ENCODE measurements at places on chromosomes 12 and 14.

DNA sequence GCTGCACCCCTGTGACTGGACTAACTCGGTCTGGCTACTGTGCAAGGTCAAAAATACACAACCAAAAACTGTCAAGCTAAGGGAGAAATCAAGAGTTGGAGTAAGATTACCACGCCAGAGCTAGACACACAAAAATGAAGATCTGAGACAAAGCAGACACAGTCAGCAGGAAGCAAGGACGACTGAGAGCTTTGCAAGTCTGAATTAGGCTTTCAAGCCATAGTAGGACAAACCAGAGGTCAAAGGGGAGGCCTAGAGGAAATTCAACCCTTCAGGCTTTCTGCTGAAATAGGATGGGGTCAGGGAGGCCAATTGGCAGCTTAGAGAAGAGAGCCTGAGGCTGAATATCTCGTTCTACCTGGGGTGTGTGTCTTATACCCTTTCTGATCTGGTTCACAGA is 117.3 kb downstream of the LLPH start:
- no peak for DNase-seq

GRCh38 chr12:72471806-72472205 is 199.6 kb downstream of the TRHDE start:
- DNase-seq: no peak

DNA sequence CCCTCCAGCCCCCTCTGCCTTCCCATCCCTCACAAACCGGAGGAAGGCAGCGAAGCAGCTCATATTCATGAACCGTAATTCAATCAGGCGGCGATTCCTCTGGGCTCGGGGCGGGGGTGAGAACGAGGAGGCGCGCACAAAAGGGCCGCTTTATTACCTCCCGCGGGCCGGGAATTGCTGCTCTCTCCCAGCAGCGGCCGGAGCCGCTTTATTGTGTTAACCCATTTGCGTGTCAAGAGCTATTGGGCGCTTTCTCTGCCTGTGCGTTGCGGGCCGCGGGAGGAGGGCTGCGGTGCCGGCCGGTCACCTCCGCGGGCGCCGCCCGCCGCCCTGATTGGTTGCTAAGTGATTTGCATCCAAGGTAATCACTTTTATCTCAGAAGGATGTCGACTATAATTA is 4.8 kb downstream of the FAM222A start:
- DNase-seq: no peak

GRCh38 chr14:78657451-78657850 is 487.3 kb downstream of the NRXN3 start:
- no peak for DNase-seq

DNA sequence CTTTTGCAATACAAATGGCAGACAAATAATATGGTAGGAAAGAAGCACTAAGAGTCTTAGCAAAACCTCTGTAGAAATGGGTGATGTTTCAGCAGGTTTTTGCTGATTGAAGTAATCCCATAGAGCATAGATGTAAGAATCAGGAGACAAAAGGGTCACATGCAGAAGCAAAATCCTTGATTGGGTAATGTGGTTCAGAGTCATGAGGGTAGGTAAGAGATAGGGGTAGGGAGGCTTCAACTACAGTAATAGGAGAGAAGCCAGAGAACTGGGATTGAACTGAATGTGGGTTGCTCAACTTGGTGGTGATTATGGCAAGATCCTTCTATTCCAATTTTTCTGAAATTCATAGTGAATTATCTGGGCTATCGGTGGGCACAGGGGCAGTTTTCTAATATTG is 5.0 kb downstream of the PRB3 start:
- no peak for DNase-seq

GRCh38 chr14:90797451-90797850 is 18.8 kb downstream of the TTC7B start:
- DNase-seq: peak; percentile 21

- peak; percentile 94 for DNase-seq
These were observed 23.9 kb upstream of the IGF1 start for GRCh38 chr12:102504280-102504679.

DNA sequence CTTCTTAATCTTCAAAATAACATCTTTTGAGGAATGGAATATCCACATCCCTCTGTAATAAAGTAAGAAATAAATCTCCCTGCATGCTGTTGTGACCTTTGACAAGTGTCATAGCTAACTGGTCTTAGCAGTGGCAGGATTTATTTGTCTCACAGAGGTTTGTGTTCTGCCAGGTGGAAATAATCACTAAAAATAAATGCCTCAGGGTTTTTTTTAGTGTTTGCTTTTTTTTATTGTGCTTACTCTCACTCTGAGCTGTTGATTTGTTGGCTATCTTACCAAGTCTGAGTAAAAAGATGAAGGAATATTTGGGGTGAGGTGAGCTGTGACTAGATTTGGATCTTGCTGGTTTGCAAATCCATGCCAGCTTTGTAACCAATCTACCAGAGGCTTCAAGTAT is 285.4 kb downstream of the ALG10B start:
- no peak for DNase-seq

DNA sequence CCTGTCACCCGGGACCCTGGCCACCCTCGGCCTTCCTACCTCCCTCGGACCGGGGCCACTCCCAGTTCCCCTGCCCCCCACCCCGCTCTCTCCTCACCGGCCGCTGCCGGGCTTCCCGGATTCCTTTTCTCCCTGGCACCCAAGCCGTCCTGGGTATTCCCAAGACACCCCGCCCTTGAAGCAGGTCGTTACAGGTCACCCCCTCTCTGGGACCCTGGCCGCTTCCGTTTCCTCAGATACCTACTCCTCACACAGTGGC is 493 bp downstream of the NUMB start:
- no peak for DNase-seq

DNA sequence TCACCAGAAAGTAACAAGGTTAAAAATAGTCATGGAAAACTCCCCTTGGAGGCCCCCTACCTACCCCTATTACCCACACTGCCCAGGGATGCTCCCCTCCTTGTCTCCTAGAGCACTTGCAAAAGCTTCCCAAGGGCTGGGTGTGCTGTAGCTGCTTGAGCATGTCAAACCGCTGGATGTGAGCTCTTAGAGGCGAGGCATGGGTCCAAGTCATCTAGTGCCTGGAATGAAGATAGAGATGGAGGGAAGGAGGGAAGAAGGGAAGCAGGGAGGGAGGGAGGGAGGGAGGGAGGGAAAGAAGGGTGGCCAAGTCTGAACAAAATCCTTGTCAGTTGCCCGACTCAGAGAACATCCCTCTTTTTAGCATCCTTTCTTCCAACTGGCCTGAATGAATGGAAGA is 43.1 kb downstream of the LTBP2 start:
- DNase-seq: no peak

- DNase-seq: no peak
These were observed 66.6 kb upstream of the FBRSL1 start for GRCh38 chr12:132423251-132423819.

DNA sequence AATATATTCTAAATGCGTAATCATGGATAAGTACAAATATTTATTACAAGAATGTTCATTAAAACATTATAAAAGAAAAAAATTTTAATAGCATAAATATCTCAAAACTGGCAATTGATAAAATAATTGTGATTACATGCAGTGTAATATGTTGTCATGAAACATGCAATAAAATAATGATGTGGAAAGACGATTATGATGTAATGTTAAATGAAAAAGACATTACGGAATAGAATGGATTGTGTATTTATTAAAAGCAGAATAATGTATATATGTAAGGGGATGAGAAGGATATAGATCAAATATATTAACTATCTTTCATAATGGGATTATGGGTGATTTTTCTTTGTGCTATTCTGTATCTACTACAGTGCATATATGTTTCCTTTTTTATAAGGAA is 32.8 kb downstream of the NDUFA9 start:
- no peak for DNase-seq

- no peak for DNase-seq
These were observed 174.7 kb upstream of the HIF1A start for GRCh38 chr14:61520576-61520975.

GRCh38 chr14:91258011-91258618 is 13.6 kb upstream of the GPR68 start:
- no peak for DNase-seq

DNA sequence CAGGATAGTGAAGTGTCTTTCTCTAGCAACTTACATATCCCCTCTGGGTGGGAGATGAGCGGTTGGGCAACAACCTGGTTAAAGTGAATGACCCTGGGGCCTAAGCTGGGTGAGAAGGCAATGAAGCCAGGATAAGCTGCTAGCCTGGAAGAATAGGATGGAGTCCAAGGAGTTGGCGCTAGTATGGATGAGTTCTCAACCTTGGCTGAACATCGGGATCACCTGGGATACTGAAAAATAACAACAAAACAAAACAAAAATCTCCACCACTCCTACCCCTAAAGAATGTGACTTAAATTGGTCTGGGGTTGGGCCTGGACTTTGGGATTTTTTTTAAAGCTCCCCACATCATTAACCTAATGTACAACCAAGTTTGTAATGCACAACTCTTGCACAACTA is 4.8 kb upstream of the RPS6KA5 start:
- no peak for DNase-seq

DNA sequence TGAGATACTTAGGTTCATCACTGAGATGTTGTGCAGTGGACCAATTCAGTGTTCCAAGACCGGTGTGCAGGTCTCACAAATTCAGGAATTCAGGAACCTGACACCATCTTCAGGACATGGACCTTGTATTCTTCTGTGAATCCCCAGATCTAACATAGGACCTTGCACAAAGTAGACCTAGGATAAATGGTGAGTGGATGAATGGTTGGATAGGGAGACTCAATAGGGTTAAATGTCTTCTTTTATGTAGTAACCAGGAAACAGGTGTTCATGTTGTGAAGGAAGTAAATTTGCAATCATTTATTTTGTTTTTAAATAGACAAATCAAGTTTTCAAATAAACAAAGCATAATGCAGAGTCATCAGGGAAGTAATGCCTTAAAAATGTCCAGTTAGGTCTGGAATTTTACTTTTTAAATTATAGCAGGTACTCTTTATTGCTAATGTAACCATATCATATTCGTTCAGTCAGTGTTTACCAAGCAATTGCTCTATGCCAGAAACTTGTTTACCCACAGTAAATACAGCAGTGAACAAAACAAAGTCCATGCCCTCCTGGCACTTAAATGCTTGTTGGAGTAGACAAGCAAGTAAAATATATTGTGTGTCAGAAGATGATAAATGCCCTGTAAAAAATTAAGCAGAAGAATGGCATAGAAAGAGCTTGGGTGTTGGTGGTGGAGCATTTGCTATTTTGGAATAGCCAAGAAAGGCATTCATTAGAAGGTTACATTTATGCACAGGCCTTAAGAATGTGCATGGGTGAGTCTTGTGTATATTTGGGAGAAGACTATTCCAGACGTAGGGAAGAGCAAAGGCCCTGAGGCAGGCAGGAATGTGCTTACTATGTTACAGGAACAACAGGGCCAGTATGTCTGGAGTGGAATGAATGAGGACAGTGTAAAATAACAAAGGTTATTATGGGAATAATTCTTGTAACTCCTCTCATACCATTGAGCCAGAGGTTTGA is 26.3 kb downstream of the RXYLT1 start:
- DNase-seq: no peak

- no peak for DNase-seq
These were observed 478.8 kb downstream of the LRIG3 start for GRCh38 chr12:58441483-58441882.

DNA sequence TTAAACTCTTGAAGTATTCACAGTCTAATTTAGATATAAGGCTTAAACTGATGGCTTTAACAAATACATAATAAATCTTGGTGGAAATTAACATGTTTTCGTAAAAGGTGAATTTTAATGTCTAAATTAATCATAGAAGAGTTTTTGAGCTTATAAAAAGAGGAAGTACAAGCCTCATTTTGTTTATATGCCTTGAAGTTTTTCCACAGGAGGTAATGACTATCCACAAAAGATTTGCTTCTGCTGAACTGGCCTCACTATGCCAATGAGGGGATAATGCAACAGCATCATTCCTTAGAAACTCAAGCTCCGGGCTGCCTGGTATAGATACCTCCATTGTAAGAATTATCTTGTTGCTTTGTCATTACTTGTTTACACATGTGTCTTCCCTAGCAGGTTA is 175.6 kb downstream of the DUSP6 start:
- DNase-seq: peak; percentile 46

Measured in suppressor macrophage (primary cell).